ENCODE measurements at places on chromosomes 11 and 22.

GRCh38 chr11:121293288-121293594 lies 670 bp downstream of the SC5D start:
- DNase-seq, result no peak

- no peak for DNase-seq
These were observed 50.8 kb downstream of the SCN3B start for GRCh38 chr11:123603666-123604065.

- DNase-seq, result no peak
These were observed 19.2 kb upstream of the RRAS2 start for GRCh38 chr11:14378171-14378570.

GRCh38 chr11:125724125-125724524 lies 22.0 kb upstream of the PATE1 start:
- peak; percentile 82 for DNase-seq

DNA sequence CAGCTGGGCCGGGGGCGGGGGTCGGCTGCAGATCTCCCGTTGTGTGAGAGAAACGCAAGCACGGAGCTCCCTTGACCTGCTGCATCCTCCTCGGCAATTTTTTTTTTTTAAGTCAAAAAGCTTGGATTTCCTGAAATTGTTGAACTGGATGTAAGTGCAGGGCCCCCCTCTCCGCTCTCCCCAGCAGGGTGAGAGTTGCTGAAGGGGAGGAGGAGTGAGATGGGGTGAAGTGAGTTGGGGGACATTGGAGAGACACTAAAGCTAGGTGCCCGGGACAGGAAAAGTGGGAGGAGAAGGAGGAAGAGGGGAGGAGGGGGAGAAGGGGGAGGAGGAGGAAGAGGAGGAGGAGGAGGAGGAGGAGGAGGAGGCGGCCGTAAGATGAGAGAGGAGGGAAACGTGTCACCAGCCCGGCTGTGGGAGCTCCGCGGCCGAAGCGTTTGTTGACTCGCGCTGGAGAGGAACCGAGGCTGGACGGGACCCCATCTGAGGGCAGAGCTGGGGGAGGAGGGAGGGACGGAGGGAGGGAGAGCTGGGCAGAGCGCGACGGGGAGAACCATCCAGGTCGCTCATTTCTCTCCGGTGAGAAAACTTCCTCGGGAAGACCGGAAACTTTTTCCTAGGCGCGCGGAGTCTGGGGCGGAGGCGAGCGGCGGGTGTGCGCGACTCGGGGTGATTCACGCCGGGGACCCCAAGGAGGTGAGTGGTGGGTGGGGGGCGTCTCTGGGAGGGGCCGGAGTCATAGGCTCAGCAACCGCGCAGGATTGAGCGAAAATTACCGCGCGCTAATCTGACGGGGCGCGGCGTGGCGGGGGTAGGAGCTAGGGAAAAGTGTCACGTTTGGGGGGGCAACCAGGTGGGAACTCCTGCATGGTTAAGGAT lies 80.2 kb downstream of the PRR5L start:
- DNase-seq, result peak; percentile 35

All from T47D (cell line).